Calu3 (cell line): ENCODE measurements at places on chromosomes 7 and 10. TPM values are rescaled to one million over a fixed set of nuclear protein-coding genes. Genes with fewer than 3 reads are reported as not detected.

Gene HOXA9
- total RNA-seq = 1.7 and 2.5 TPM in 2 replicates

Gene SCIN
- 22.6 and 28.3 TPM in 2 replicates for total RNA-seq

DNA sequence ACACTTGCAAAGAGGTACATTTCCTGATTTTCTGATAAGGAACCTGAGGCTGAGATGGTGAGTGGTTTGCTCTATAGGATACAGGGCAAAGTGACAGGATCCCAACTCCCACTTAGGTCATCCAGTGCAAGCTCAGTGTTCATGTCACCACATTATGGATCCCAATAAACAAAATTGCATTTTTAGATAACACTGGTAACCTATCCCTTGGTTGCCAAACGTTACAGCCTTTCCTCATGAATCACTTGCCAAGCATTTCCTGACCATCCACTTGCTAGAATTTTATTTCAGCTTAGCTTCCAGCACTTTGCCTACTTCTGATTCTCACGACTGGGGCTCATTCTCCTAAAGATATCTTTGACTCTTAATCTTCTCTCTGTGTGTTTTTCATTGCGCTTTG is 131.4 kb upstream of the ODAD2 start:
- DNase-seq = no peak

DNA sequence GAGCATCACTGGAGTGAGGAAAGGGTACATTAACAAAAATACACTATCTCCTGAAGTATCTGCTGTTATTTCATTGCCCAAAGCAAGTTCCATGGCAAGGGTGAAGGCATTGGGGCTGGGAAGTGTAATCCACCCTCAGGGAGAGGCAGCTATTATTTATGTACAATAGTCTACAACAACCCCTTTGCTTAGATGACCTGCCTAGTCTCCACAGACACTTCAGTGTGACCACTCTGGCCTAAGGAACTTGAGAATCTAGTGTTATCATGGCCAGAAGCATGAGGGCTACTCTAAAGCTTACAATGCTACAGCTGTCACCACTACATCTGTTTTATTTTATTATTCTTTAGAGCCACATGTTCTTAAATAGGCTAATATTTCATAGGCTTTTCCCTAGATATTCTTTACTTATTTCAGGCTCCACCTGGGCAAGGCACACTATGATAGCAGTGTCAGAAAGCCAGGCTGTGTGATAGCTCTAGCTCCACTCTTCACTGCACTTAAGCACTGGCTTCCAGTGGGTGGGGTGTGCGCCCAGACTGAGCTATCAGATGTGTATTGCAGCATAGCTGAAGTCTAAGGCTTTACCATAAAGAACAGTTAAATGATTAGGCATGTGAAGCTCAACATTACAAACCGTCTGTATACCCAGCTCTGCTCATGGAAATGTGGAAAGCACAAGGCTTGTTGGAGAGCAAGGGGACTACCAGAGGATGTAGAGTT is 117.0 kb upstream of the CCDC6 start:
- DNase-seq = no peak

GRCh38 chr10:118672766-118673715 is 77.6 kb upstream of the PRLHR start:
- no peak for DNase-seq

GRCh38 chr7:78296644-78297371 is 498.2 kb downstream of the PHTF2 start:
- DNase-seq = no peak

- DNase-seq = no peak
Observed at GRCh38 chr10:62309254-62309653, 40.6 kb upstream of the RTKN2 start.
